ENCODE measurements at places on chromosomes 3 and 15.

DNA sequence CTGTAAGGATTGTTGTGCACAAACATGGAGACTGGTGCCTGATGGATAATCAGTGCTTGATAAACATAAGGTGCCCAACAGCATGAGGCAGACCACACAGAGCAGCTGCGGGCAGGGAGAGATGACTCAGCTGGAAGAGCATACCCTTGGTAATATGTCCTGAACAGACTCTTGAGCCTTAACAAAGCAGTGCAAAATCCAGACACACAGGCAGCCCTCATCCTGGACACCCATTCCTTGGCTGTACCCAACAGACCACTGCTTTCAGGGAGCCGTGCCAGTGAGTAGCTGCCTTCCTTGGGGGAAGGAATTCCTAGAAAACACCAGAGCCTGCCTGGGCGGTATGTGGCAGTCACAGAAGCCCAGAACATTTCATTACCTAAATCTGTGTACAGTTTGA lies 156.2 kb downstream of the CLSTN2 start:
- H3K27ac ChIP-seq: no peak overlapping the region
- no peak for DNase-seq
- H3K27me3 ChIP-seq: no peaks in the 10 kb centered on the region
- no peaks in the 10 kb centered on the region for H3K36me3 ChIP-seq
- no peak overlapping the region for H3K4me3 ChIP-seq

DNA sequence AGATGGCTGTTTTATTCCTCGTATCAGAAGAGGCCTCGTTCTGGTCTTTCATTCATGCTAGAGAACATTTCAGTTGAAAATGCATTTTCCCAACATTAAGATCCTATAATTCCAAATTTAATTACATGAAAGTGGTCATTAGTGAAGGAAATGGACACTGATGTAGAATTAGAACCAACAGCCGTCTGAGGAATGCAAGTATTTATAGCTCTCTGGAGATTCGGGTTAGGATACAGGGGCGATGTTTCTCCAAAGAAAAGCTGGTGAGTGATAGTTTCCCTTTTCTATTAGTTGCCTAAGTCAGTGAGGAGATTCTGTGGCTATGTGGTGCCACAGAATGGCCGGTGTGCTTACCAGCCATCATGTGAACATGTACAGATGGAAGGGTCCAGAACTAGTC lies 109.0 kb upstream of the IL12A start:
- H3K4me3 ChIP-seq: no peak overlapping the region
- H3K4me1 ChIP-seq: peaks cover 49% of the 10 kb centered on the region
- H3K27me3 ChIP-seq: no peaks in the 10 kb centered on the region
- peak overlapping the region; percentile 92 for H3K27ac ChIP-seq

GRCh38 chr15:95503640-95504225 lies 826.8 kb upstream of the NR2F2 start:
- H3K36me3 ChIP-seq: no peaks in the 10 kb centered on the region
- H3K4me3 ChIP-seq: no peak overlapping the region
- DNase-seq: no peak

DNA sequence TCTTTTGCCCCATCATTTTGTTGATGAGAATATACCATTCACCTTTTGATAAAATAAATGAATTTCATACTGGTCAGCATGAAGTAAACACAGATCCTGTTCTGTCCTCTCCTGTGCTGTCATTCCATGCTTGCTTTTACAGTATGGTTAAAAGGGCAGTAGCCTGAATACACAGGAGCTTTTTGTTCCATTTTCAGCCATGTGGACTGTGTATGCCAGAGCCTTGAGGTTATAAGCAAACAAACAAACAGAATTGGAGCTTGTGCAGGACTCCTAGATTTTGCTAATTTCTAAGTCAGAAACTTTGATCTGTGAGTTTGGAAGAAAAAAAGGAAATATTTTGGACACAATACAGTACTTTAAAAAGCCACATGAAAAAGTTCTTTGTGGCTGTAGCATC lies 91.9 kb downstream of the LRRC28 start:
- H3K27me3 ChIP-seq: no peaks in the 10 kb centered on the region
- H3K4me1 ChIP-seq: peaks cover 12% of the 10 kb centered on the region
- no peak overlapping the region for H3K4me3 ChIP-seq
- H3K36me3 ChIP-seq: no peaks in the 10 kb centered on the region

DNA sequence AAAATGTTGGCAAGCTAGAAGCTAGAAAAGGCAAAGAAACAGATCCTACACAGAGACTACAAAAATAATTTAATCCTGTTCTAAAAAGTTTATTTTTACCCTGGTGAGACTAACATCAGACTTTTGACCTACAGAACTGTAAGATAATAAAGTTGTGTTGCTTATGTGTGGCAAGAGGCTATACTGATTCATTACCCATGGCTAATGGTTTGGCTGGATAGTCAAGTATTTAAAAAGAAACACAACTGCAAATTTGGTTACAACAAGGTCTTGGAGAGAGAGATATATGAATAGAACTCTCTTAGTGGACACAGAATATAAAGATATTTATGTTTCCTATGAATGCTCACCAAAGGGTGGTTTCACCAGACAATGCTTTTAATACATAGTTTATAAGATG lies 364.2 kb upstream of the PLSCR5 start:
- no peaks in the 10 kb centered on the region for H3K27me3 ChIP-seq
- no peaks in the 10 kb centered on the region for H3K36me3 ChIP-seq
- DNase-seq: no peak

- no peak for DNase-seq
- H3K4me3 ChIP-seq: no peak overlapping the region
- no peaks in the 10 kb centered on the region for H3K27me3 ChIP-seq
- no peaks in the 10 kb centered on the region for H3K36me3 ChIP-seq
- no peaks in the 10 kb centered on the region for H3K4me1 ChIP-seq
Observed at GRCh38 chr3:122251428-122251827, 68.0 kb downstream of the CASR start.

DNA sequence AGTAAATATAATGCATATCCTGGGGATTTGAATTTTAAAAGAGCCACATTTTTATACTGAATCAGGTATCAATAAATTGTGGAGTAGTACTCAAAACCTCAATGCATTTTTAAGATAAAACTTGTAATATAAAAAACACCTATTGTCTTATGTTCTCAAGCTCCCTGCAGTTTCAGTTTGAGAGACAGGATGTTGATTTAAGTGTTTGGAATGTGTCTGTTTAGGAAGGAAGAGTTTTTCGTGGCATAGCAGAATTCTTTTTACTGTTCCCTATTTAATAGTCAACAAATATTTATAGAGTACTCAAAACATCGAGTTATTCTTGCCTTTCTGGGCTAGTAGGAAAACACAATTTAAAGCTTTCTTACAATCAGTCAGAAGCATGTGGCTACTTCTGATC lies 146.1 kb upstream of the BCHE start:
- peak overlapping the region; percentile 28 for H3K27ac ChIP-seq
- H3K36me3 ChIP-seq: no peaks in the 10 kb centered on the region
- H3K4me1 ChIP-seq: peaks cover 10% of the 10 kb centered on the region
- no peak for DNase-seq
- no peak overlapping the region for H3K4me3 ChIP-seq

GRCh38 chr15:45630917-45631691 lies 3.7 kb upstream of the SQOR start:
- peak overlapping the region; percentile 82 for H3K27ac ChIP-seq
- no peaks in the 10 kb centered on the region for H3K27me3 ChIP-seq
- DNase-seq: peak; percentile 81
- peaks cover 14% of the 10 kb centered on the region for H3K4me1 ChIP-seq
- H3K36me3 ChIP-seq: no peaks in the 10 kb centered on the region

GRCh38 chr3:82629937-82630336 lies 868.5 kb upstream of the GBE1 start:
- no peaks in the 10 kb centered on the region for H3K27me3 ChIP-seq
- no peak overlapping the region for H3K27ac ChIP-seq
- H3K4me3 ChIP-seq: no peak overlapping the region
- H3K4me1 ChIP-seq: no peaks in the 10 kb centered on the region
- DNase-seq: no peak

DNA sequence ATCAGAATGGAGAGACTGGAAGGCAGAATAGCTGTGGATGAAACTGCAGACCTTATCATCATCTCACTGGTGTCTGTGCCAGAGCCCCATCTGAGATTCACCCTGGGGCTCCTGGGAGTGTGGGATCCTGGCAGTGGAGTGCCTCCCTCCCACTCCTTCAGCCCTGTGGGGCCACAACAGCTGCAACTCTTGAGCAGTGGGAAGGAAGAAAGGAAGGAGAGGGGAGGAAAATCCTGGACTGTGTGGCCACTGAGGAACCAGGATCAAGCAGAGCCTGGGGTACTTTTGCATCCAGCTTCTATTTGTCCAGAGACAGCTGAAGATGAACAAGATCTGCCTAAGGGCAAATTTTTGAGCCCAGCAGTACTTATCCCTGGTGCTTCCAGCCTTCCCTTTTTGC lies 13.1 kb upstream of the ALDH1A2 start:
- DNase-seq: no peak
- H3K36me3 ChIP-seq: no peaks in the 10 kb centered on the region
- H3K4me1 ChIP-seq: peaks cover 8% of the 10 kb centered on the region
- no peaks in the 10 kb centered on the region for H3K27me3 ChIP-seq
- no peak overlapping the region for H3K27ac ChIP-seq

DNA sequence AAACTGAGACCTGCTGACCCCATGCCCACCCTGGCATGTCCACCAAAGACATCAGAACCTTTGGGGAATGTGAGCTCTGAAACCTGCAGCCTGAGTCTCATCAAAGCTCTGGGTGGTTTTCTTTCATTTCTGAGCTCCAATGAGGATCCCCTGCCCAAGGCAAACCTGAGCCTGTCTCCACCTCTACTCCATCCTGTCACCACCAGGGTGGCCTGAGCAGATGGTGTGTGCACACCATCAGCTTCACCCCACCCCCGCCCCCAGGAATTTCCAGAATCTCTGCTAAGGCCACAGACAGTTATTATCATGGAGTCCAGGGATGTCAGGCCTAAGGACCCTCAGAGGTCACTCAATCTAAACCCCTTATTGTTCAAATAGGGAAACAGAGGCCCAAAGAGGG lies 1.3 kb downstream of the XIRP1 start:
- H3K27me3 ChIP-seq: no peaks in the 10 kb centered on the region
- no peak overlapping the region for H3K27ac ChIP-seq
- H3K36me3 ChIP-seq: no peaks in the 10 kb centered on the region
- H3K4me3 ChIP-seq: no peak overlapping the region
- H3K4me1 ChIP-seq: no peaks in the 10 kb centered on the region

GRCh38 chr3:121855555-121855954 lies 20.5 kb downstream of the EAF2 start:
- no peaks in the 10 kb centered on the region for H3K4me1 ChIP-seq
- no peak overlapping the region for H3K4me3 ChIP-seq
- H3K27ac ChIP-seq: no peak overlapping the region

GRCh38 chr3:194730365-194730764 lies 44.7 kb downstream of the FAM43A start:
- H3K36me3 ChIP-seq: no peaks in the 10 kb centered on the region
- no peaks in the 10 kb centered on the region for H3K27me3 ChIP-seq
- DNase-seq: no peak
- no peak overlapping the region for H3K27ac ChIP-seq
- no peak overlapping the region for H3K4me3 ChIP-seq
- no peaks in the 10 kb centered on the region for H3K4me1 ChIP-seq

- H3K27ac ChIP-seq: no peak overlapping the region
- H3K4me3 ChIP-seq: no peak overlapping the region
- no peaks in the 10 kb centered on the region for H3K4me1 ChIP-seq
- no peaks in the 10 kb centered on the region for H3K27me3 ChIP-seq
- DNase-seq: no peak
Observed at GRCh38 chr3:54486317-54486716, 364.0 kb downstream of the CACNA2D3 start.

DNA sequence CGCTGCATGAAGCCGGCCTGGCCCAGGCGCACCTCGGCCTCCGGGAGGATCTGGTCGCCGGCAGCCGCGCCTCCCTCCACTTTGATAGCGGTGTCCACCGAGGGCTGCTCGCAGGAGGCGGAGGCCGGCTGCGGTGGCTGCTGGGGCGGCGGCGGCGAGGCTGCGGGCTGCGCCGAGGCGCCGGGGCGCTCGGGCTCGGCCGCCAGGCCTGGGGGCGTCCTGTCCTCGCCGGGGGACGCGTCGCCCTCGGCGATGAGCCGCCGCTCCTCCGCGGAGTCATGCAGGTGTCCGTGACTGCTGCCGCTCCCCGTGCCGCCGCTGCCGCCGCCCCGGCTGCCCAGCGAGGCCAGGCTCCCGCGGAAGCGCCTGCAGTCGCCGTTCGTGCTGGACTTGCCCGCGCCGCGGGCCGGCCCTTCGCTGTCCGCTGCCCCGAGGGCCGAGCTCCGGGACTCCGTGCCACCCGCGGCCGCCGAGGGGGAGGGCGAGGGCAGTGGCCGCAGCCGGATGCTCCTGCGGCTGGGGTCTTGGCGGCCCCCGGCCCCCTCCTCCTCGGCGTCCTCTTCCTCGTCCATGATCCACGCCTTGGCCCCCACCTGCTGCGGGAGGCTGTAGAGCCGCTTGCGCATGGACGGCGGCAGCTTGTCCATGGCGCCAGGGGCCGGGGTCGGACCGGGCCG lies 996 bp downstream of the HCN4 start:
- H3K27me3 ChIP-seq: peaks cover 97% of the 10 kb centered on the region
- DNase-seq: no peak
- H3K4me1 ChIP-seq: no peaks in the 10 kb centered on the region

DNA sequence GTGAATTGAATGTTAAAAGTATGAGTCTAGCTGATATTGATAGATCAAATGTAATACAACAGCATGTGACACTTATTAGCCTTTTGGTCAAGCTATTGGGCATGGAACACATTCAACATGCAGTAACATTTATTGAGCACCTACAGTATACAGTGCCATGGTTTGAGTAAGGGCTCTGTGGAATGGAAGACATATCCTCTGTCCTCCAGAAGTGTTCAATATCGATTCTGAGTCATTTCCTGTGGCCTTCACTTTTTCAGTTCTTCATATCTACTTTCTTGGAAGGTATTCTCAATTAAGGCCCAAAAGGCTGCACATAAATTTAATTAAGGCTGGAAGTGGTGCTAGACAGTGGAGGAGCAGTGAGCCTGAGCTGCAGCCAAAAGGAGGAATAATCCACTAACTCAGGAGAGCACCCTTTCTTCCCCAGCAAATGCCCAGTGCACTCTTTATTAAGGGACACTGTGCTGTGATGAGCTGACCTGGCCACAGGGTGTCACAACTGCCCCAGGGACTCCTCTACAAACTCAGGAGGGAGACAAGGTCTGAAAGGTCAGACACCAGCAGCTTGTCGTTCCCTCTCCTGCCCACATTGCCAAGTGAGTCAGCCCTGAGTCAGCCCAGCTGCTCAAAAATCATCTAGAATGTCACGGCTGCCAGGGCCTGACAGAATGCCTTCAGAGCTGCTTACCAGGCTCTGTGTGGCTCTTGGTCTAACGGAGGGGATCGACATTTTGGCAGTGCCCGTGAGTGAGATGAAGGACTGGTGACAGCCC lies 544.8 kb downstream of the AGBL1 start:
- no peaks in the 10 kb centered on the region for H3K36me3 ChIP-seq
- peak; percentile 98 for DNase-seq
- H3K27ac ChIP-seq: peak overlapping the region; percentile 10

GRCh38 chr3:101320475-101320874 lies at the start of gene IMPG2:
Gene IMPG2, minus strand, starts transcription at chr3:101320575. Its CDS starts 203 bp downstream, at chr3:101320372.
- H3K27me3 ChIP-seq: no peaks in the 10 kb centered on the region
- no peaks in the 10 kb centered on the region for H3K4me1 ChIP-seq
- DNase-seq: no peak

Data from RWPE2 (cell line).